ENCODE measurements at places on chromosomes 3 and 15. TPM values are rescaled to one million over a fixed set of nuclear protein-coding genes. Genes with fewer than 3 reads are reported as not detected.

Gene CPNE9
- total RNA-seq = 0.14 TPM

Gene GHSR
- not detected for total RNA-seq

Gene HTD2
- total RNA-seq = 6.9 TPM

Gene WDR93
- 0.09 TPM for total RNA-seq

Gene SLC12A8
- total RNA-seq = 0.94 TPM

Gene CHDH
- total RNA-seq = 0.38 TPM

Gene CTXN2
- total RNA-seq = not detected

Gene LMAN1L
- total RNA-seq = not detected

Gene TMEM45A
- 2.6 TPM for total RNA-seq

Gene EFCAB12
- total RNA-seq = 0.05 TPM

GRCh38 chr3:51968170-51968775 lies 1.0 kb upstream of the PCBP4 start:
- H3K27ac ChIP-seq = no peak overlapping the region
- peaks cover 28% of the 10 kb centered on the region for H3K4me1 ChIP-seq
- no peak for DNase-seq
- H3K27me3 ChIP-seq = peaks cover 11% of the 10 kb centered on the region
- H3K36me3 ChIP-seq = no peaks in the 10 kb centered on the region
- peak overlapping the region; percentile 29 for H3K4me3 ChIP-seq

GRCh38 chr3:127092776-127093175 lies 100.2 kb upstream of the PRR23E start:
- no peaks in the 10 kb centered on the region for H3K27me3 ChIP-seq
- H3K36me3 ChIP-seq = no peaks in the 10 kb centered on the region
- DNase-seq = no peak
- no peak overlapping the region for H3K4me3 ChIP-seq
- H3K27ac ChIP-seq = no peak overlapping the region

DNA sequence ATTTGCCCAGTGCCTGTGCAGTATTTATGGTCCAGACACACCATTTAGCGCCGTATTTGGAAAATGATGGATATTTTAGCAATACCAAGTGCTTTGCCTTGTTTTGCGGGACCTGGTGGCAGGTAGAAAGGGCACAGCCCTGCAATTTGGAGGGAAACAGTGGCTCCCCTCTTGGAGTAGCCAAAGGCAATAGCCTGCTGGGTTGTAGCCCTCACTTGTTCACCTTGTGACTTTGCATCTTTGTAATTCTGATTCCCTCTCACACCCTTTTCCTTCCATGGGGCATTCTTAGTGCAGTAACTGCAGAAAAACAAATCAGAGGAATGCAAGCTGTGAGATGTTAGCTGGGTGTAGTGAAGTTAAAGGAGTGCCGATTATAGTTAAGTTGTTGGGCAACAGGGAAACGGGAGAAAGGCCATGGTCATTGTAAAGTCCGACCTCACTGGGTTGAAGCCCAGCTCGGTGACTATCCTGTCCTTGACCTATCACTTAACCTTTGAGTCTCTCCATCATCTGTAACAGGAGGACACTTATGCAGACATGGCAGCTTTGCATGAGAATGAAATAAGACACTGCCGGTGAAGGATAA lies 131.0 kb upstream of the KLHL25 start:
- H3K27ac ChIP-seq = no peak overlapping the region
- no peaks in the 10 kb centered on the region for H3K27me3 ChIP-seq

DNA sequence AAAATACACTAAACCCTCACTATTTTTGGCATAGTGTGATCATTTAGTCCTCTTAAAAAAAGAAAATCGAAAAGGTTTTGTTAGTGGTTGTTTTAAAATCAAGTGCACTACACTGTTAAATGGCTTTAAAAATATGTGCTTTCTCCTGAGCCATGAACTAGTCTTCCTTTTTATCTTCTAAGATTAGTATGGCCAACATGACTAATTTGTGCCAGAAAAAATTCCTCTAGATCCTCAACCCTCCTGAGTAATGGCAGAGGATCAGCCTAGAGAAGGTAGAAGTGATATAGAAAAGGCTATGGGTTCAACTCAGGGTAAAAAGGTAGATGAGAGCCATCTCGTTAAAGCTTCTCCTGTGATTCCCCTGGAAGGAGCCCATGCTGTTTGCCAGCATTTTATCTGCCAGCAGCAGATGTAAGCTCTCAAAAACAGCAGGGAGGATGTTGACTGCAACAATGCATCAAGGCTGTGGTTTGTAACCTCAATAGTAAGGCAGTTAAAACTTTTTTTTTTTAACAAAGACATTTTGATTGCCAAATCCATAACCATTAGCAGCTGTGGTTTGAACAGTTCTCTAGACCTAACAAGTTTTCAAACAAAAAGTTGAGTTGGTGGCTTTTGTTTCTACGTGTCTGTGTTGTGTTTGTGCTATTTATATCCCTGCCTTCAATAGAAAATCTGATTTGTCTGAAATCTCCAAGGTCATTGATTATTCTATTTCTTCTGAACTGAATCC lies 30.2 kb upstream of the ZNF609 start:
- H3K27ac ChIP-seq = peak overlapping the region; percentile 1
- peaks cover 12% of the 10 kb centered on the region for H3K4me1 ChIP-seq
- peak; percentile 69 for DNase-seq
- H3K36me3 ChIP-seq = peaks cover 4% of the 10 kb centered on the region

DNA sequence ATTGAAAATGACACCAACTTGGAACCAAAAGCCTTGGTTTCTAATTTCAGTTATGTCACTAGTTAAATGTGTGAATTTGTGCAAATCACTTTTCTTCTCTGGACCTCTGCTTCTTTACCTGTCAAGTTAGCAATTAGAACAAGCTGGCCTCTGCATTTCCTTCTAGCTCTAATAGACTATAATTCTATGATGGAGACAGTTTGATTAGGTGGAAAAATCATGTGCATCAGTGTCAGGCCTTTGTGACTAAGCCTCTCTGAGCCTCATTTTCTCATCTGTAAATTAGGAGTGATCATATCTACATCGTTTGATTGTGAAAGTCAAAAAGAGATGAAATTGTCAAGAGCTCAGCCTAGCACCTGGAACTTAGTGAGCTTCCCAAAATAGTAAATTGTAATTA lies 712.9 kb downstream of the MECOM start:
- H3K4me3 ChIP-seq = no peak overlapping the region
- H3K27me3 ChIP-seq = no peaks in the 10 kb centered on the region
- H3K4me1 ChIP-seq = no peaks in the 10 kb centered on the region
- no peak for DNase-seq

- H3K4me3 ChIP-seq = no peak overlapping the region
- H3K27me3 ChIP-seq = no peaks in the 10 kb centered on the region
- DNase-seq = no peak
- no peaks in the 10 kb centered on the region for H3K36me3 ChIP-seq
- no peaks in the 10 kb centered on the region for H3K4me1 ChIP-seq
Measured at GRCh38 chr3:106725566-106725965, 651.7 kb upstream of the CCDC54 start.

- H3K27ac ChIP-seq = no peak overlapping the region
- H3K36me3 ChIP-seq = peaks cover 30% of the 10 kb centered on the region
- DNase-seq = no peak
- H3K27me3 ChIP-seq = no peaks in the 10 kb centered on the region
Measured at GRCh38 chr15:63677778-63678177, 80.6 kb downstream of the FBXL22 start.

DNA sequence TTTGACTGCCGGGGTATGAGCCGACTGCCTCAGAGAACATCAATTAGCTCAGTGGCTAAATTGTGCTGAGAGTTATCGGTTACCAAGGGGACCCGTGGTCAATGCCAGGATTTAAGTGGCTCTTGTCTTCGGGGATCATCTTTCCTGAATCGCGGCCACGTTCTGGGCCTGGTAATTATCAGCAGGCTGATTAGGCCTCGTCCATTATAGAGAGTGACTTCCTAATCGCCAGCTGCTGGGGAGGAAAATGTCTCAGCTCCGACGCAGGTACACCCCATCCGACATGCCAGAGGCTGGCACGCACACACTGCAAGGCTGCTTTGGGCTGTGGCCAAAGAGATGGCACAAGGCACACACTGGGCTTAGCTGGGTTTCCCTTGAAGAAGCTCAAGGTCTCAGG lies 10.6 kb downstream of the TRH start:
- H3K27me3 ChIP-seq = no peaks in the 10 kb centered on the region
- DNase-seq = no peak
- H3K36me3 ChIP-seq = no peaks in the 10 kb centered on the region
- no peak overlapping the region for H3K4me3 ChIP-seq
- H3K4me1 ChIP-seq = no peaks in the 10 kb centered on the region

GRCh38 chr15:40102897-40103858 lies 5.5 kb downstream of the BMF start:
- peak overlapping the region; percentile 97 for H3K4me3 ChIP-seq
- no peaks in the 10 kb centered on the region for H3K27me3 ChIP-seq
- peak overlapping the region; percentile 54 for H3K27ac ChIP-seq
- peaks cover 62% of the 10 kb centered on the region for H3K36me3 ChIP-seq
- DNase-seq = no peak

DNA sequence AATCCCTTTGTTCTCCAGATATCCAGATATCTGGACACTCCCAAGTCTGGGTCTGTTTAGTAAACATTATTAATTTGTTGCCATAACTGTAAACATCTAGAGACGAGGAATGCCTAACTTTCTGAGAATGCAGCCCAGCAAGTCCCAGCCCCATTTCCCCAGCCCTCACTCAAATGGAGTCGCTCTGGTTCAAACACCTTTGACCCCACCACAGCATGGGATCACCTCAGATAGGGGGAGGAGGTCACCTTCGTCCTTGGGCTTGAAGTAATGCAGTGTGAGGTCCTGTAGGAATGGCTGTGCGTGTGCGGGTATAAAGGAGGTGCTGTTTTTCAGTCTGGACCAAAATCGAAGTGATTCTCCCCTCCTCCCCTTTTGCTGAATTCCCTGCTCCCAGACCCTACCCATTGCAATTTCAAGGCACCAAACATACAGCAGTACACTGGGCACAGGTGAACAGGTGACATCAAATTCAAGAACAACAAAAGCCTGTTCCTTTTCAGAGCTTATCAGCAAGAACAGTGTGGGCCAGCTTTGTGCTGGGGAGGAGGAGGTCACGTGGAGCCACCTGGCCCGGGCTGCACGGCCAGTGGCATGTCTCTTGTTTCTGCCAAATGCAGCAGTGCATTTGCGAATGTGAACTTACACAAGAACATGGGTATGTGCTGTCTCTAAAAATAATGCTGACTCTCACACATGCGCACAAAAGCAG lies 57.5 kb upstream of the TRPM1 start:
- H3K4me3 ChIP-seq = no peak overlapping the region
- no peaks in the 10 kb centered on the region for H3K27me3 ChIP-seq
- peaks cover 12% of the 10 kb centered on the region for H3K4me1 ChIP-seq
- DNase-seq = no peak

DNA sequence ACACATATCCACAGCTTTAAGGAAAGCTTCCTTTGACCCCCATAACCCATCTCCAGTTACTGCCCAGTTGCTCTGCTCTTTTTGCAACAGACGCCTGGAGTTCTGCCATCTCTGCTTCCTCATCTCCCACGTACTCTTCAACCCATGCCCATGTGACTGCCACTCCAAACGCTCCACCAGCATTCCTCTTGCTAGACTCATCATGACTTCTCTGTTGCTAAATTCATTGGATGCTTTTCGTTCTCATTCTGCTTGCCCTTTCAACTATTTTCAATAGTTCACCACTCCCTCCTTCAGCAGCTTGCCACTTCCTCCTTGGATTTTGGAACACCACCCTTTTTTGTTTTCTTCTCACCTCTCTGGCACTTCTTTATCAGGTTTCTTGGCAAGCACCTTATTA lies 2.7 kb upstream of the KNSTRN start:
- DNase-seq = no peak
- no peak overlapping the region for H3K4me3 ChIP-seq
- H3K36me3 ChIP-seq = no peaks in the 10 kb centered on the region

DNA sequence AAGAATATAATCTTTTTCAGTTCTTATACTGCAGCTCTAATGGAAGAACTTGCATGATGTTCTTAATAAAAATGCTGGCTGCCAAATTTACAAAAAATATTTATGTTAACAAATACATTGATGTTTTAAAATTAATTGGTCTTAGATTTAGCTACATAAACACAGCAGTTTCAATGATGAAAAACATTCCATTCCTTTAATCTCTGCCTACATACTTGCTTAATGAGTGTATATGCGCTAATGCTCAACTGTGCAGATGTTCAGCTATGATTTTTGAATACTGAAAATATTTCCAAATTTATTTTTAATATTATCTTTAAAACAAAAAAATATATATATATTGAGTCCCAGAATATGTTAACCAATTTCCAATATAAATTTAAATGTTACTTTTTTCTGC lies 867.4 kb downstream of the ROBO1 start:
- no peaks in the 10 kb centered on the region for H3K36me3 ChIP-seq
- H3K4me1 ChIP-seq = no peaks in the 10 kb centered on the region
- H3K4me3 ChIP-seq = no peak overlapping the region
- no peaks in the 10 kb centered on the region for H3K27me3 ChIP-seq
- DNase-seq = no peak

DNA sequence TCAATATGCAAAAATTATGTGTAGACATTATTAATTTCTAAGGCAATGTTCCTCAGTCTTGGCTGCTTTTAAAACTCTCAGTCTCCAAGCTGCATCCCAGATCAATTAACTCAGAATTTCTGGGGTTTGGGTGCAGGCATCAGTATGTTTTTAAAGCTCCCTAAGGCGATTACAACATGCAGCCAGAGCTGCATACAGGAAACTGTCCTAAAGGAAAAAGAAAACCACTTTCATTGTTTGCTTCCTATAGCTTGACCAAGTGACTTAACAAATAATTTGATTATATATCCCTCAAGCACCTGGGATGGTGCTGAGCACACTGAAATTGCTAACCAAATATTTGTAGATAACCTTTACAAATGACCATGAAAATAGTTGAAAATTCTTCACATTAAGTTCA lies 194.7 kb downstream of the DTWD1 start:
- DNase-seq = no peak
- H3K27me3 ChIP-seq = no peaks in the 10 kb centered on the region
- no peak overlapping the region for H3K27ac ChIP-seq

- no peak overlapping the region for H3K27ac ChIP-seq
- peak overlapping the region; percentile 18 for H3K4me3 ChIP-seq
- peaks cover 55% of the 10 kb centered on the region for H3K27me3 ChIP-seq
- no peaks in the 10 kb centered on the region for H3K36me3 ChIP-seq
- H3K4me1 ChIP-seq = peaks cover 2% of the 10 kb centered on the region
Measured at GRCh38 chr15:36880224-36880912, 220.0 kb downstream of the MEIS2 start.

GRCh38 chr3:24548278-24548677 lies 53.6 kb upstream of the THRB start:
- H3K4me3 ChIP-seq = no peak overlapping the region
- no peaks in the 10 kb centered on the region for H3K27me3 ChIP-seq
- no peaks in the 10 kb centered on the region for H3K36me3 ChIP-seq
- no peak for DNase-seq

DNA sequence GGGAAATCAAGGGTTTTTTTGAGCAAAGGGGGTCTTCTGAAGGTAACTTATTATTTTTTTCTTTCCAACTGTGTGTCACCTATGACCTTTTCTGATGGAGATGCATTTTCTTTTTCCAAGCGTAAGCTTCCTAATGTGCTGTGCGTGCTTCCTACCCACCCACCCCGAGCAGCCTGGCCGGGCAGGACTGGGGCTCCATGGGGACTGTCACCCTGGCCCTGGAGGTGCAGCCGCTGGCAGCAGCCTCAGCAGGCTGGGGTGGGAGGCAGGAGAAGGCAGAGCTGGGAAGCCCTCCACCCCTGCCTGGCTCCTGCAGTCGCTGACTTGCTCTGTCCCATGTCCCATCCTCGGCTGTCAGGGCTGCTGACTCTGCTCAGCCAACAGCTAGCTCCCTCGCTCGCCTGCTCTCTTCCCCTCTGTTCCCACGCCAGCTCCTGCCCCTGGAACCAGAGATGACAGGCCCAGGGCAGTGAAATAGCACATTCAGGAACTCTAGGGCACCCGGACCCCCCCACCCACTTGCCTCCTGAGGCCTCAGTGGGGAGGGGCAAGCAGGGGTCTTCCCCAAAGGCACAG lies 21.4 kb downstream of the IDH2 start:
- H3K36me3 ChIP-seq = peaks cover 83% of the 10 kb centered on the region
- H3K4me1 ChIP-seq = no peaks in the 10 kb centered on the region
- H3K27me3 ChIP-seq = no peaks in the 10 kb centered on the region
- no peak overlapping the region for H3K4me3 ChIP-seq

Data from thymus (tissue), 14 donors.